ENCODE measurements at places on chromosomes 11 and 22.

DNA sequence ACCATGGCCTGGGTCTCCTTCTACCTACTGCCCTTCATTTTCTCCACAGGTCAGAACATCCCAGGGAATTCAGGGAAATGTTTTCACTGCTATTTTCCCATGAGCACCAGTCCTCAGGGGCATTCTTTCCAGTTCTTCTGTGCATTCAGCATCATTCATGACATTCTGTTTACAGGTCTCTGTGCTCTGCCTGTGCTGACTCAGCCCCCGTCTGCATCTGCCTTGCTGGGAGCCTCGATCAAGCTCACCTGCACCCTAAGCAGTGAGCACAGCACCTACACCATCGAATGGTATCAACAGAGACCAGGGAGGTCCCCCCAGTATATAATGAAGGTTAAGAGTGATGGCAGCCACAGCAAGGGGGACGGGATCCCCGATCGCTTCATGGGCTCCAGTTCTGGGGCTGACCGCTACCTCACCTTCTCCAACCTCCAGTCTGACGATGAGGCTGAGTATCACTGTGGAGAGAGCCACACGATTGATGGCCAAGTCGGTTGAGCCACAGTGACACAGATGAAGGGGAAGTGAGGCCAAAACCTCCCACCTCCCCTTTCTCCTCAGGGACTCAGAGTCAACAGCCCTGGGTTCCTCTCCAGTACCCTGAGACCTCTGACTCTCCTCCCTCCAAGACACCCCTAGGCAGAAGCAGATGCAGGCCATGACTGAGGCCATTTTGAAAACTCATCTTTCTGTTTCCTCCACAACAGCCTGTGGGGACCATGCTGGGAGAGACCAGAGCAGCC, 15.9 kb upstream of the IGLL5 start:
- no peak for DNase-seq

DNA sequence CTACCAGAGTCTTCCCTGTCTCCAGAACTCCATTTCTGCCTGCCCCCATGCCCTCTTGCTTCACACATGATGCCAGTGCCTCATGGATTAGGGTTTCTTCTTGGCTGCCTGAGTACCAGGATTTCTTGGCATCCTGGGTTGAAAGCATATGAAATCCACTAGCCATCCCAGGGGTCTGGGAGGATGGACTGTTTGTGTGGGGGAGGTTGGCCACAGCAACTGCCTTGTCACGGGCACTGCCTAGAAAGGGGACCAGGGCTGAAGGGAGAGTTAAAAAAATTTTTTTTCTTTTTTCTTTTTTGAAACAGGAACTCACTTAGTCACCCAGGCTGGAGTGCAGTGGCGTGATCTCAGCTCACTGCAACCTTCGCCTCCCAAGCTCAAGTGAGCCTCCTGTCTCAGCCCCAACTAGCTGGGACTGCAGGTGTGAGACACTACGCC, 4.2 kb downstream of the USP35 start:
- DNase-seq: no peak

- no peak for DNase-seq
Observed at GRCh38 chr11:35170503-35170902, 31.5 kb downstream of the CD44 start.

DNA sequence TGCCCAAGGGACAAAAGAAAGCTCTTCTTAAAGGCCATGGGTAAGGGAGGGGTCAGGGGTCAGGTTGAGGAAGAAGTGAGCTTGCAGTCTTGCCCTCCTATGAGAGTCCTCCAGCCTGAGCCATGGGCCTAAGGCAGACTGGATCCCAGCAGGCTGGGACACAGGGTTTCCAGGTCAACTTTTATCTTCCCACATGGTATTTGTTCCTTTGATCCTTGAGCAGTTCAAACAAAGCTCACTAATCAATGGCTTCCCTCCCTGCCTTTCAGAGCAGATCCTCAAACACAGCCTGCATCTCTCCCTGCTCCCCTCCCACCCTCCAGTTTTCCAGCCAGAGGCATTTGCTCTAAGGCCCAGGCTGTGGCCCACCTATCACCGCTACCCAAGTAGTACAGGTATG, 589.3 kb downstream of the INSC start:
- no peak for DNase-seq

DNA sequence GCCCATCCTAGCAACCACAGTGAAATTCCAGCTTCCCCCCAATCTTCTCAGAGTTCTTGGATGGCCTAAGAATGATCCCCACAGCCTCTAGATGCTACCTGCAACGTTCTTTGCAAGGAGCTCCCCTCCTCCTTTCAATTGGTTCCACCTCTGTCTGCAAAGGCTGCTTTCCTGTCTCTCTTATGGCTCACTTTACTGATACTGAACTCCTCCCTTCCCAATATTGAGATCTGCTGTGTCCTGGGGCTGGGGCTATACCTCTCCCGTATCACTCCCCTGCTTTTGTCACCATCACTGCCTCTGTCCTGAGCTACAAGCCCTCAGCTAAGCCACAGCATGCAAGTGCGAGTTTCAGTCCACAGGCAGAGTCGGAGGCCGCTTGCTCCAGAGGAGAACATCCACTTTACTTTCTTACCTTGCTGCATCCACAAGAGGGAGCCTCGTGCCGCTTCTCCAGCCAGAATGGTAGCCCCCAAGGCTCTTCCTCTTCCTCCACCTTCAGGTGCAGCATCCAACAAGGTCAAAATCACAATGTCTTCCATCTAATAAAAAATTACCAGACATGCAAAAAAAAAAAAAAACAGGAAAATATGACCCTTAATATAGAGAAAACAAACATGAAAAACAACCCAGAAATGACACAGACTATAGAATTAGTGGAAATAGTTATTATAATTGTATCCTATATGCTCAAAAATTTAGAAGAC, 48.6 kb upstream of the TMEM45B start:
- DNase-seq: no peak

- DNase-seq: no peak
Observed at GRCh38 chr11:118442301-118442700, 6.0 kb downstream of the KMT2A start.

DNA sequence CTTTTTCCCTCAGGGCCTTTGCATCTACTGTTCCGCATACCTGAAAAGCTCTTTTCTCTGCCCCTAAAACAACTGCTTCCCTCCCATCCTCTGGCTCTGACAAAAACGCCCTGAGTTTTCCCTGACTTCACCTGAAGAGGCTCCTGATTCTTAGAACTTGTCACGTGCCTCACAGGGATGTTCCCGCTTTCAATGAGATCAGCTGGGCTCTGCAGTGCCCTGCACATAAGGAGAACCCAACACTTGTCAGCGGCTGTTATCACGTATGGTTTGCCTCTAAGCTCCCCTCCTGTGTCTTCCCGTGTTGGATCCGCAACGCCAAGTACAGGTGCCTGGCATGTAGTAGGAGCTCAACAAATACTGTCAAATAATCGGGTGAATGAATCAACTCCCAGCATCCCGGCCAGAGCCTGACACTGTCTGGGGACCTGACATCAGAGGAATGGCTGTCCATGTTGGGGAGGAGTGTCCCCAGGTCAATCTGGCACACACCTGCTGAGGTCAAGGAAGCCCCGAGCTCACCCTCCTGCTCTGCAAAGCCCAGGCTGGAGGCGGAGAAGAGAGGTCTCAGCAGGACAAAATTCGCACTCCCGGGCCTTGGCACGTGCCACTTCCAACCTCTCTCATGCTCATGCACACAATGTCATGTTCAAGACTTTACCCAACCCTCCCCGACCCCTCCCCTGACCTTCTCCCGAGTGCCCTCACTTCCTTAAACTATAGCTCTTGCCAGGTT, 4.2 kb upstream of the GRK2 start:
- DNase-seq: no peak

GRCh38 chr11:122024278-122024677, 91.7 kb downstream of the BLID start:
- no peak for DNase-seq

DNA sequence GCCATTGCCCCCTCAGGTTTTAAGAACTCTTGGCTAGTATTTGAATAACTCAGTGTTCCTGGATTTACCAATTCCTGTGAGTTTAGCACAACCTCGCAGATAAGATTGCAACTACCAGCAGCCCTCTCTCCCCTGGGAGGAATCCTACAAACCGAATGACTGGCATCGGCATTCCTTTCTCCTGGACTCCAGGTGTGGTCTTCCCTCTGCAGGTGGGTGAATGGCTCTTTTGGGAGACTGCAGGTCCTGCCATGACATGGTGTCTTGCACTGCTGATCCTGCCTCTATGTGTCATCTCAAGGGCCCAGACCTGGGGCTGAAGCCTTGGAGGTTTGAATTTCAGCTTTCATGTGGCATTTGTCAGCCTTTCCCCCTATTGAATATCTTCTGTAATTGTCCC, 105.6 kb downstream of the PKNOX2 start:
- no peak for DNase-seq

- DNase-seq: no peak
Observed at GRCh38 chr11:77407613-77408012, 66.3 kb downstream of the PAK1 start.

DNA sequence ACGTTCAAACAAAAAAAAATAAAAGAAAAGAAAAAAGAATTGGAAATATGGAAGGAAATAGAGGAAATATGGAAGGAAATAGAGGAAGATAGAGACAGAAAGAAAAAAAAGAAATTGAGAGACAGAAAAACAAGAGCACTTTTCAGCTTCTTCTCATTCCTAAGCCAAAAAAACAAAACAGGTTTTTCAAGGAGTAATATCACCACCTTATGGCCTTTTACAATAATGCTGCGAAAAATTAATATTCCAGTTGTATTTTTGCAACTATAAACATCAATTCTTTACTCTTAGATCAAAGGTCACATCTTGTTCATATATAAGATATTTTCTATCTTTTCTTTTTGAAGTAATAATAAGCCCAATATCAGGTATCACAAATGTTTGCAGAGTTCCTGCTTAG, 328.3 kb downstream of the FAT3 start:
- no peak for DNase-seq

GRCh38 chr11:110092515-110093406, at the start of gene ZC3H12C:
ZC3H12C (plus strand) TSS chr11:110093392; CDS start chr11:110093412, 20 bp downstream.
- DNase-seq: no peak

GRCh38 chr11:6674862-6675261, 8.3 kb downstream of the MRPL17 start:
- no peak for DNase-seq

GRCh38 chr11:15800111-15800800, 556.1 kb downstream of the SOX6 start:
- DNase-seq: no peak

DNA sequence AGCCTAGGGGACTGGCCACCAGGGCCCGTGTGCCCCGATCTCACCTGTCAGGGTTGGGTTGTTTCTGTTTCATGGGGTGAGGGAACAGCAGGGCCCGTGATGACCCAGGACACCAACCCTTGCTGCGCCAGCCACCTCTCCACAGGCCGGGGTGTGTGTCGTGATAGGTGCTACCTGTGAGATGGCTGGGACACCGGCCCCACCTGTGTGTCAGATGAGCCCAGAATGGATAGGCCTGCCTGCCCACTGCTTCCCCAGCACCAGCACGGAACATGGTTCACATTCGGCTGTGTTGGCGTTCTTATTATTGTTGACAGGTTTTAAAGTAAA, 7.1 kb downstream of the CLDN5 start:
- DNase-seq: no peak

- DNase-seq: no peak
Observed at GRCh38 chr11:21820176-21820575, 372.7 kb upstream of the ANO5 start.

GRCh38 chr22:28395920-28396753, 283.5 kb downstream of the TTC28 start:
- DNase-seq: no peak

DNA sequence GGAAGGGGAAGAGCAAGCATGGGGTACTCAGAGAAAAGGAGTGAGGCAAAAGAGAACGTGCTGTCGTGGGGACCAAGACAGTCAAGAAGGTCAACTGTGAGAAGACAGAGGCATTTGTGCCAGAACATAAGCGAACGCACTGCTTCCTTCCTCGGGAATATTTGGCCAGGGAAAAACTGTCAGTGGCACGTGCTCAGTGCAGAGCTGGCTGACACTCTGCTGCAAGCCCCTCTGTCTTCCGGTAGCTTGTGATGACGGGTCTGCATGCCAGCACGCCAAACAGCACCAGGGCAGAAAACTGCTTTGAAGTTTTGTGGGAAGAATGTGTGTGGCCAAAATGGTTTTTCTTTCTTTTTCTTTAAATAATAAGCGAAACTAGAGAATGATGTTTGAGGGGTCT, 60.6 kb downstream of the SMCO4 start:
- no peak for DNase-seq

GRCh38 chr11:101028644-101029043, 101.0 kb downstream of the PGR start:
- DNase-seq: no peak

DNA sequence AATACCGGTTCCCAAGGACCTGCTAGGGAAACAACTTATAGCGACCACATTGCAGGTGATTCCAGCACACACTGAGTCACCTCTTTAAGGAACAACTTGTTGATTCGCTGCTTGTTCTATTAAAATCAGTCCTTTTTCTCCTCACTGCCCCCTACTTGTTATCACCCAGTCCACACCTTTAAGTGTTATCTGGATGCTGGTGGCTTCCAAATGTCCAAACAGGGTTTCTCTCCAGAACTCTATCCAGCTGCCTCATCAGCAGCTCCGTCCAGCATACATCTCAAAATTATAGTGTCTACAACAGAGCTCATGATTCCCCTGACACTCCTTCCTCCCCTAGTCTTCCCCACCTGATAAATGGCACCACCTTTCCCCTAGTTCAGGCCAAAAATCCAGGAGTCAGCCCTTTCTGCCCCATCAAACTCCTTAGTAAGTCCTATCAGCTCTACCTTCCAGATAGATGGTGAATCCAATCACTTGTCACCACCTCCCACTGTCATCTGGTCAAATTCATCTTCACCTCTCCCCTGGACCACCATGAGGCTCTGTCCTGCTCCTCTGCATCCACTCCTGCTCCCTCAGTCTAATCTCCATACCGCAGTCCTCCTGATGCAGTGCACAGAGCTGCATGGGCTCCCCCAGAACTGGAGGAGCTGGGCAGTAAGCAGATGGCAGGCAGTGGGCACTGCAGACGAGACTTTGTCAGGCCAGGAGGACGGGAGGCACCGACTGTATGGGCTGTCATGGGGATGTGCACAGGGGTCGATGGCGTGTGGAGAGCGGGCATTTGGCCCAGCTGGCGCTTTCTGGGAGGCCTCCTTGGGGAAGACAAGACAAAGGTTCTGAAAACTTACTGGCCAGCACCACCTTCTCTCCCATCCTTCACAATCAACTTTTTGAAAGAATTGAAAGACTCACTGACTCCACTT, 19.3 kb downstream of the IL10RA start:
- DNase-seq: no peak
